Aorta (tissue), 5 donors: ENCODE measurements at places on chromosomes 13 and 19.

- no peak overlapping the region for H3K4me3 ChIP-seq
- no peaks in the 10 kb centered on the region for H3K36me3 ChIP-seq
- no peaks in the 10 kb centered on the region for H3K27me3 ChIP-seq
- H3K27ac ChIP-seq, result no peak overlapping the region
- DNase-seq, result no peak
Observed at GRCh38 chr13:29081036-29081435, 260.9 kb downstream of the MTUS2 start.

GRCh38 chr19:35751839-35752745, 3.7 kb downstream of the LIN37 start:
- no peaks in the 10 kb centered on the region for H3K4me1 ChIP-seq
- no peak overlapping the region for H3K4me3 ChIP-seq
- no peak overlapping the region for H3K27ac ChIP-seq
- no peaks in the 10 kb centered on the region for H3K27me3 ChIP-seq
- H3K36me3 ChIP-seq, result no peaks in the 10 kb centered on the region

GRCh38 chr13:108195146-108195545, 20.2 kb downstream of the LIG4 start:
- no peaks in the 10 kb centered on the region for H3K4me1 ChIP-seq
- H3K4me3 ChIP-seq, result no peak overlapping the region
- DNase-seq, result no peak
- H3K27ac ChIP-seq, result no peak overlapping the region

DNA sequence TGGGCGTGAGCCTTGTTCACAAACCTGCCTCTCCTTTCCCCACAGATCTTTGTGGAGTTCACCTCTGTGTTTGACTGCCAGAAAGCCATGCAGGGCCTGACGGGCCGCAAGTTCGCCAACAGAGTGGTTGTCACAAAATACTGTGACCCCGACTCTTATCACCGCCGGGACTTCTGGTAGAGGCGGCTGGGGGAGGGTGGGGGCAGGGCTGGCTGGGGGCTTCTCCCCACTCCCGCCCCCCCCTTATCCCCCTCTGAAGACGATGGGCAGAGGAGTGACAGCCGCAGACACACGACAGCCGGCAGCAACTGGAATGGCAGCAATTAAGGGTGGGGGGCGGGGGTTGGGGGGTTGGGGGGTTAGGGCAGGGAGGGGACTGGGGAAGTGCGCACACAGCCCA, 1.1 kb upstream of the EPN1 start:
- DNase-seq, result no peak
- H3K4me3 ChIP-seq, result no peak overlapping the region
- H3K36me3 ChIP-seq, result peaks cover 3% of the 10 kb centered on the region
- no peaks in the 10 kb centered on the region for H3K4me1 ChIP-seq

DNA sequence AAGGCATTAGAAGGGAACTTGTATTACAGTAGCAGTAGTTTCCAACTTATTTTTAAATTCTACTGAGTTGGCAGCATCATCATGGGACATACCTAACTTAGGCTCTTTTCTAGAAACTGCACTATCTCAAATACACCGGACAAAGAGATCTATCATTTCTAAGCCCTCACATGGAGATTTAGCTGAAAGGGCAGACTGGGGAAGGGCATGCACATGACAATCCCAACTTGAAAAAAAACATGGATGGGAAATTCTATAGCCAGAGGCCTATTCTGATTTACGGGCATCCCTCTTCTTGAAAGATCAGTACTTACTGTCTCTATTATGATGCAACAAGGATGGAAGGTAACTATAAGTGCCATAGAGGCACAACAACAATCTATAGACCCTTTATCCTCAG, 1328.6 kb downstream of the UQCRFS1 start:
- H3K4me1 ChIP-seq, result no peaks in the 10 kb centered on the region
- no peak for DNase-seq
- no peak overlapping the region for H3K4me3 ChIP-seq
- no peak overlapping the region for H3K27ac ChIP-seq

- peak; percentile 66 for DNase-seq
- H3K27ac ChIP-seq, result no peak overlapping the region
- no peak overlapping the region for H3K4me3 ChIP-seq
- H3K4me1 ChIP-seq, result no peaks in the 10 kb centered on the region
Observed at GRCh38 chr19:4108767-4109625, 14.9 kb downstream of the MAP2K2 start.

- H3K36me3 ChIP-seq, result no peaks in the 10 kb centered on the region
- DNase-seq, result no peak
- no peaks in the 10 kb centered on the region for H3K4me1 ChIP-seq
- no peak overlapping the region for H3K27ac ChIP-seq
Observed at GRCh38 chr13:87129602-87130300, 541.4 kb upstream of the SLITRK5 start.

- H3K27me3 ChIP-seq, result no peaks in the 10 kb centered on the region
- no peaks in the 10 kb centered on the region for H3K4me1 ChIP-seq
- no peak overlapping the region for H3K27ac ChIP-seq
- H3K4me3 ChIP-seq, result no peak overlapping the region
- no peaks in the 10 kb centered on the region for H3K36me3 ChIP-seq
- DNase-seq, result no peak
Observed at GRCh38 chr13:89627996-89628395, 1719.5 kb upstream of the MIR17HG start.

DNA sequence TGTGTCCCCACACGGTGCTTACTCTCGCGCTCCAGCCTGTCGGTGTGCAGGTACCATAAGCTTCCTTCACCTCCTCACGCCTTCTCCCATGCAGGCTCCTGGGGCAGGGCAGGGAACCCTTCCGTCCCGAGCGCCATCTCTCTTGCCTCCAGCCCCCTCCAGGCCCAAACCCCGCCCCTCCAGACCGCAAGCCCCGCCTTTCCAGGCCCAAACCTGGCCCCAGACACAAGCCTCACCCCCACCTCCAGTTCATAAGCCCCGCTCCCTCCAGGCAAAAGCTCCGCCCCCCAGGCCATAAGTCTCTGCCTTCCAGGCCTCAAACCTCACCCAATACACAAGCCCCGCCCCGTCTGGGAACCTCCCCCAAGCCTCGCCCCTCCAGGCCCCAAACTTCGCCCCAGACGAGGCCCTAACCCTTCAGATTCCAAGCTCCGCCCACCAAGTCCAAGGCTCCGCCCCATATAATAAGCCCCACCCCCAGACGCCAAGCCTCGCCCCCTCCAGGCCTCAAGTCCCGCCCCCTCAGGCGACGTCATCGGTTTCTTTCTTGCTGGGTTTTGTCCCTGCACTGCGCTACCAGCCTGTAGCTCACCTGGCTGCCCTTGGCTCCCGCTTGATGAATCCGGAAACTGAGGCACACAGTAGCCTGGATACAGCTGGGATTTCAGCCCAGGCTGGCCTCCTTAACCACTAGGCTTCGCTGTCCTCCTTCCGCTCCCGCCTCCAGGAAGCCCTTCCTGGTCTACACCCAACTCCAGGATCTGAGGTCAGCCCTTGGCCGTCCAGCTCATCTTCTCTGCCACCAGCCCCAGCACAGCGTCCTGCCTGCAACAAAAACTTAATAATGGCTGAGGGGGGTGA, 16.1 kb downstream of the MKNK2 start:
- no peak overlapping the region for H3K27ac ChIP-seq
- no peak overlapping the region for H3K4me3 ChIP-seq
- no peaks in the 10 kb centered on the region for H3K27me3 ChIP-seq
- H3K36me3 ChIP-seq, result no peaks in the 10 kb centered on the region

DNA sequence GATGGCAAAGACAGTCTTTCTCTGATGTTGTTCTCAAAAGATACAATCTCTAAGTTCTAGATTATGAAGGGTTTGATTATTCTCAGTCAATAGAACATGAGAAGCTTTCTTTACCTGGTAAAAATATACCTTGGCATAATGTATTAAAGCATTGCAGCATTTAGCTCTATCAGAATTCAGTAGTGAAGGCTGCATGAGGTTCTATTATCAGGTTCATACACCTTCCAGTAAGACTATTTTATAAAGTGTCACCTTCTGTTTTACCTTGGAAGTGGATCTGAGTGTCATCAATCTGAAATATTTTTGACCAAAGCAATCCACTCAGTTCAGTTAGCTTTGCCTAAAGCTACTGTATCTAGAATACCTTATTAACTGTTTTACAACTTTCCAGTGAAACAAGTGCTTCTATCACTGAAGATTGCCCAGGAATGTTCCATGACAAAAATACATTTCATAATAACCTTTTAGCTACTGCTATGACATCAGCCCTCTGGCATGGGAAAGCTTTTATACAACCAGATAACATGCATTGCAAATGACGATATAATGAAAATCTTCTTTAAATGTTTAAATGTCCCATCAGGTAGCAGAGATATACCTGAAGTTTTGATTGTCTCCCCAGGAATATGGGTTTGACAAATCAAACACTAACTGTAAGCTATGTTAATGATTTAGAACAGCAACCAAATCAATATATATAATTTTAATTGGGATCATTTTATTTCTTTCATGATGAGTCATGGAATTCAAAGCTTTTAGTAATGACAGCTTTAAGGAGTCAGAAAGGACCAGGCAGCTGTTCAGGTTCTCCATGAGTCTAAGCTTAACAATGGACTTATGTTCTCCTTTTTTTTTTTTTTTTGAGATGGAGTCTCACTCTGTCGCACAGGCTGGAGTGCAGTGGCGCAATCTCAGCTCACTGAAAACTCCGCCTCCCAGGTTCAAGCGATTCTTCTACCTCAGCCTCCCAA, 72.2 kb downstream of the UFM1 start:
- no peak for DNase-seq
- H3K36me3 ChIP-seq, result no peaks in the 10 kb centered on the region
- H3K27ac ChIP-seq, result no peak overlapping the region
- no peaks in the 10 kb centered on the region for H3K27me3 ChIP-seq
- H3K4me1 ChIP-seq, result no peaks in the 10 kb centered on the region

DNA sequence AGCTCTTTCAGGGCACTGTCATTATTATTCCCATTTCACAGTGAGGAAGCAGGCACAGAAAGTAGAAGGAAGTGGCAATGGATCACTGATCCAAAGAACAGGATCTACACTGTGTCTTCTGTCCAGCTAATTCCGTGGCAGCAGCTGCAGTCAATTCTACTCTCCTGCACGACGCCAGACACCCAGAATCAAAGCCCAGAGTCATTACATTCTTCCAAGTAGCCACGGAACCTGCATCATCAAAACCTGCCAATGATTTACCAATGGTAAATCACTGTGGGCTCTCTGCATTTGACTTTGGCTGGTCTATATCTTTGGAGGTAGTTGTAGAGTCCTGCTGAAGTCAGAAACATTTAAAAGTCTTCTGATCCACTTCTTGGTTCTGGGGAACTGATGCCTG, 767.7 kb downstream of the LIG4 start:
- no peaks in the 10 kb centered on the region for H3K4me1 ChIP-seq
- H3K36me3 ChIP-seq, result no peaks in the 10 kb centered on the region
- no peak for DNase-seq
- H3K4me3 ChIP-seq, result no peak overlapping the region
- no peaks in the 10 kb centered on the region for H3K27me3 ChIP-seq

DNA sequence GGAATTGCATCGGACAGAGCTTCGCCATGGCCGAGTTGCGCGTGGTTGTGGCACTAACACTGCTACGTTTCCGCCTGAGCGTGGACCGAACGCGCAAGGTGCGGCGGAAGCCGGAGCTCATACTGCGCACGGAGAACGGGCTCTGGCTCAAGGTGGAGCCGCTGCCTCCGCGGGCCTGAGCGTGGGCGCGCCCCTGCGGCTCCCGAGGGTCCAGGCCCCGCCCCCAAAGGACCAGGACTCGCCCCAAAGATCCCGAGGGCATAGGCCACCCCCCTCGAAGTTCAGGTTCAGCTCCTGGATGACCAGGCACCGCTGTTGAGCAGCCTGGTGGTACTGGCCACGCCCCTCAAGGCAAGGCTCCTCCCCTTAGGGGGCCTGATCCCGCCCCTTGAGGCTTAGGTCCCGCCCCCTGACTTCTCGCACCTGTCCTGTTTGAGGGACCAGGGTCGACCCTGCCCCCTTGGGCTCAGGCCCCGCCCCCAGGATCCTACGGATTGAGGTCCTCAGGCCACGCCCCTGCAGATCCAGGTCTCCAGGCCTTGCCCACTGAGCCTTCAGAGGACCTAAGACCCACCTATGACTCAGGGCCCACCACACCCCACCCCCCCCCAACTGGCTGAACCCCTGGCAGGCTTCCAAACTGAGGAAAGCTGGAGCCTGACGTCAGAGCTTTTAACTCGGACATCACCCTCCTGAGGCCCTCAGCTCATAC, 43.1 kb downstream of the CYP4F22 start:
- no peaks in the 10 kb centered on the region for H3K4me1 ChIP-seq
- H3K36me3 ChIP-seq, result no peaks in the 10 kb centered on the region
- H3K27me3 ChIP-seq, result no peaks in the 10 kb centered on the region
- H3K27ac ChIP-seq, result no peak overlapping the region

DNA sequence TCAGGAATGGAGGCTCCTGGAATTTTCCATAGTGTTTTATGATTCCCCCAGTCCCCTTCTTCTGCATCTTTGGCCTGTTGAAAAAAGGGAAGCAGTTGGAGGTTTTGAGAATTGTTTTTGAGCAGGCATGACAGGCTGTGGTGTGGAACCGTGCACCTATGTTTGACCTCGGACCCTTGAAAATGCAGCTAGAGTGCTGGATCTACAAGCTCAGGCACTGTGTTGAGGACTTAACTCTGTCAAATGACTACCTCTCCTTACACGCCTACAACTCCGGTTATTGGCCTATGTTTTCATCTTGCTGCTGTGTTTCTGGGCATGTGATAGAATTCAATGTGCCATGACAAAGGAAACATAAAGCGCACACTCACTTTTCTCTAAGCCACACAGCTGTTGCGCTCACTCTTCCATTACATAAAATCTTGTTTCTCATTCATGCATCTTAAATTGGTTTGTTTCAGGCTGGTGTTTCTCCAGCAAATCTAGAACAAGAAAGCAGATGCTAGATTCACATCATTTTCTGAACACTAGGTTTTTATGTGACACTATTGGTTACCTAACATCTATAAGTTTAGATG, 616.6 kb downstream of the FGF9 start:
- peaks cover 3% of the 10 kb centered on the region for H3K4me1 ChIP-seq
- DNase-seq, result no peak
- no peaks in the 10 kb centered on the region for H3K36me3 ChIP-seq
- H3K4me3 ChIP-seq, result no peak overlapping the region
- no peak overlapping the region for H3K27ac ChIP-seq

DNA sequence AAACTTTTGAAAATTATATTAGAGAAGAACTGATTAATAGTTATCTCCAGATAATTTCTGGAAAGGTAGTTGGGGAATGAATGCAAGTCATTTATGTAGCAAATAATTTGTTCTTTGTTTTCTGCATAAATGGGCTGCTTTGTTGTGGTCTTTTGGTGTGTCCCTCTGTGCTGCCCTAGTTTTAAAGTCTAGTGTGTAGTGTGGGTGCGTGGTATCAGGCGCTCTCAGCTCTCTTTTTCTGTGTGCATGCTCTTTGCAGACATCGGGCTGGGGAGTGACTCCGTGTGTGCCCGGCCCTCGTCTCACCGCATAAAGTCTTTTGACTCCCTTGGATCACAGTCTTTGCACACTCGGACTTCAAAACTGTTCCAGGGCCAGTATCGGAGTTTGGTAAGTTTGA, 94.5 kb downstream of the ARHGEF7 start:
- H3K4me1 ChIP-seq, result peaks cover 2% of the 10 kb centered on the region
- DNase-seq, result no peak
- H3K27me3 ChIP-seq, result no peaks in the 10 kb centered on the region
- H3K36me3 ChIP-seq, result no peaks in the 10 kb centered on the region

- H3K27me3 ChIP-seq, result no peaks in the 10 kb centered on the region
- no peak for DNase-seq
- H3K4me3 ChIP-seq, result peak overlapping the region; percentile 61
Observed at GRCh38 chr19:37466277-37466797, 907 bp downstream of the ZNF569 start.

- H3K4me1 ChIP-seq, result no peaks in the 10 kb centered on the region
- H3K4me3 ChIP-seq, result no peak overlapping the region
- H3K36me3 ChIP-seq, result no peaks in the 10 kb centered on the region
- H3K27ac ChIP-seq, result no peak overlapping the region
- no peaks in the 10 kb centered on the region for H3K27me3 ChIP-seq
Observed at GRCh38 chr13:100363285-100363711, 225.3 kb downstream of the GGACT start.

GRCh38 chr13:51577690-51578089, 6.6 kb upstream of the WDFY2 start:
- H3K36me3 ChIP-seq, result no peaks in the 10 kb centered on the region
- H3K4me1 ChIP-seq, result no peaks in the 10 kb centered on the region
- DNase-seq, result no peak
- no peak overlapping the region for H3K4me3 ChIP-seq
